ENCODE measurements at places on chromosomes 3 and 15. TPM values are rescaled to one million over a fixed set of nuclear protein-coding genes. Genes with fewer than 3 reads are reported as not detected.

GRCh38 chr3:160473978-160474377, 24.4 kb upstream of the TRIM59 start:
- DNase-seq: no peak

- DNase-seq: no peak
These were observed 20.1 kb upstream of the UBE2E2 start for GRCh38 chr3:23182996-23183513.

GRCh38 chr3:61429106-61429505, 132.3 kb upstream of the PTPRG start:
- DNase-seq: no peak

Gene PAQR9
- 0.13 TPM for total RNA-seq

DNA sequence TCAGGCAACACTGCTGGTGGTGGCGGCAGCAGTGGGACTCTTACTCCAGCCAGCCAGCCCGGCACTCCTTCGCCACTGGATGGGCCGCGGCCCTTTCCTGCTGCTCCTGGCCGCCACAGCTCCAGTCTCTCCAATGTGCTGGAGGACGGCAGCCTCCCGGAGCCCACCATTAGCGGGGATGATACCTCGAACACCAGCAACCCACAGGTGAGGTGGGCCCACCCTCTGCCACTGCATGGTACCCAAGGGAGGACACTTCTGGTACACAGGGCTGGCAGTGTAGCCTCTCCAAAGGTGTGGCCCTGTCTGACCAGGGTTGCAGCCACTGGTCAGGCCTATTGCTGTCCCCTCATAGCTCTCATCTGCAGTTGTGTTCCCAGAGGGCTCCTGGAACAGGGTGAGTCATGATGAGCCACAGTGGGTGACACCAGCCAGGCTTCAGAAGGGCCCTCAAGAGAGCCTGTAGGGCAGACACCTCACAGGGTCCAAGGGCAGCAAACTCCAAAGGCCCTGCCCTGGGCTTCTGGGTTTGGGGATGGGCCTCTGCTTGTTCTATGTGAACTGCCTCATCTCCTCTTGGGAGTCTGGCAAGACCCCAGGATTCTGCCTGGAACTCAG, 20.8 kb downstream of the NBEAL2 start:
- no peak for DNase-seq

All from sciatic nerve (tissue), 2 donors.